ENCODE measurements at places on chromosomes 4 and X.

DNA sequence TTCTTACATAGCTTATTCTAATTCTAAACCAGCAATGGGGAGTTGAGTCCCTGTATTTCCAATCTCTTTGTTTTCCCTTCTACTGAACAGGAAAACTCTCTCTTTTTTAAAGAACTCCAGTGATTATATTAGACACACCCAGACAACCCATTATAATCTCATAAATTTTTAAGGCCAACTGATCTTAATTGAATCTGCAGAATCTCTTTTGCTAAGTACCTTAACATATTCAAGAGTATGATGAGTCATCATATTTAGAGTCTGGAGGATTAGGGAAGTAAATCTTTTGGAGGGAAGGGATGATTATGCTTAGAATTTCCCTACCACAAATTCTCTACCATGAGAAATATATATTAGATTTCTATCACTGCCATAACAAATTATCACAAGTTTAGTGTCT is 705.1 kb downstream of the CENPC start:
- no peak for DNase-seq

- DNase-seq, result no peak
Measured at GRCh38 chrX:132044953-132045352, 21.9 kb downstream of the STK26 start.

- DNase-seq, result no peak
Measured at GRCh38 chr4:72846280-72847111, 223.0 kb downstream of the COX18 start.

- no peak for DNase-seq
Measured at GRCh38 chr4:153067376-153067775, 131.3 kb downstream of the FHDC1 start.

- no peak for DNase-seq
Measured at GRCh38 chr4:73976716-73977115, 5.1 kb downstream of the PF4 start.
